ENCODE measurements at places on chromosomes 2 and 18.
A peak's percentile ranks its signal among the peaks of the same experiment; 100 is the strongest.

- no peak for DNase-seq
These were observed 15.3 kb downstream of the UNC50 start for GRCh38 chr2:98623657-98624056.

DNA sequence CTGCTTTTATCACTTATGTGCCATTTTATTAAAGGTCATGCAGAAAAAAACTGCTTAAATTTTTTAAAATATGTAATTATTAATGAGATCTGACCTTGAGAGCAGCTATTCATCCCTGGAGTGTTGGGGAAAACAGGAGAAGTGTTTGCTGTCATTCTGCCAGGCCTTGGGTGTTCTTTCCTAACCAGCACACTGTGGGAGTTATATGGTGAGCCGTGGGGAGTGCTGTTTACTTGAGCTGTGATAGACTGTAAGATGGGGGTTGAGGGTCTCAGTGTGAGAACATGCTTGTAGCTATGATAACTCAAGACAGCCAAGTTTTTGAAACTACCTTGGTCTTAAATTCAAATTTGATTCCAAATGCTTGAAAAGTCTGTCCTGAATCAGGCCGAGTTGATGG, 101.3 kb upstream of the ARHGAP28 start:
- no peak for DNase-seq

DNA sequence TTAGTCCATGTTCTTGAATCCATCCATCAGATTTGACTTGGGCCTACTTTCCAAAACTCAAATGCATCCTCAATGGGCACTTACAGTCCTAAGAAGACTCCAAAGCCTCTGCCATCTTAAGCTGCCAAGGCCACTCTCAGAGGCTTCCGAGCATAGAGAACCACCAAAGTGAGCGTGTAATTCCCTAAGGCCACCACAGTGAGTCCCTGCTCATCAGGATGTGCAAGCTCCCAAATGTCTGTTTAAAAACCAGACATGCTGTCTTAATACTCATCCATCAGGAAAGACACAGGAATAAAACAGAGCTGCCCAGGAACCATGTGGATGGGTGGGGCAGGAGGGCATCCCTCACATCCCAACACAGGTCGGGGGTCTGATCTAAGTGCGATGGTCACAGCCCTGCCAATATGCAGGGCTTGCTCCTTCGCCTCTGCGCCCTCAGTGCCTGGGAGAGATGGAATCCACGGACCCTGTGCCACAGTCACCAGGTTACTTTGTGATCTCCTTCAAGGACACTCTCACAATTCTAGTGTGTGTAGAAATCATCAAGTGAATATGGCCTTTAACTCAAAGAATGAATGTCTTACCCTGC, 80.4 kb downstream of the POLR1A start:
- DNase-seq: no peak

DNA sequence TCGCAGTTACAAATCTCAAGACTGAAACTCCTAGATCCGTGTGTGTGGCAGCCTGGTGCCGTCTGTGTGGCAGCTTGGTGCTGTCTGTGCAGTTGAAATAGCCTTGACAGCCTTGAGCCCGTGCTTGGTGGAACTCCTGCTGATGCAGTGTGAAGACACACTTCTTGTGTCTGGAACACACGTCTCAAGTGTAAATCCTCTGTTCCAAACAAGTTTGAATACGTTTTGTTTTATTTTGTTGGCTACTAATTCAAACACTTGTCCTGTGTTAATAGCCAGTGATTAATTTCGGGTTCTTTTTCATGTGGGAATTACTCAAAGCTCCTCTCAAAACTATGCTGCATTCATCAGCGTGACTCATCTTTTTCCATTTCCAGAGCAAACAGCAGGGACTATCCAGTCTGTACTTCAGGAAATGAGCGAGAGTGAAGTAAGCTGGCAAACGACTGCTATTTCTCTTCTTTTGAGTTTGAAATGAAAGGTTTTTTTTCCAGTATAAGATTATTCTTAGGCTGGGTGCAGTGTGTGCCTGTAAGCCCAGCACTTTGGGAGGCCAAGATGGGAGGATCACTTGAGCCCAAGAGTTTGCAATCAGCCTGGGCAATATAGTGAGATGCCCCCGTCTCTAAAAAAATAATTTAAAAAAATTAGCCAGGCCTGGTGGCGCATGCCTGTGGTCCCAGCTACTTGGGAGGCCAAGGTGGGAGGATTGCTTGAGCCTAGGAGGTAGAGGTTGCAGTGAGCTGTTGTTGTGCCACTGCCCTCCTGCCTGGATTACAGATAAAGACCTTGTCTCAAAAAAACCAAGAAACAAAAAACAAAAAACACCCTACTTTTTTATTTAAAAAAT, 152.9 kb downstream of the SPP2 start:
- no peak for DNase-seq

GRCh38 chr18:51824746-51825145, 515.3 kb upstream of the DCC start:
- DNase-seq: no peak

- DNase-seq: no peak
These were observed 40.1 kb downstream of the CRACDL start for GRCh38 chr2:98895901-98896300.

DNA sequence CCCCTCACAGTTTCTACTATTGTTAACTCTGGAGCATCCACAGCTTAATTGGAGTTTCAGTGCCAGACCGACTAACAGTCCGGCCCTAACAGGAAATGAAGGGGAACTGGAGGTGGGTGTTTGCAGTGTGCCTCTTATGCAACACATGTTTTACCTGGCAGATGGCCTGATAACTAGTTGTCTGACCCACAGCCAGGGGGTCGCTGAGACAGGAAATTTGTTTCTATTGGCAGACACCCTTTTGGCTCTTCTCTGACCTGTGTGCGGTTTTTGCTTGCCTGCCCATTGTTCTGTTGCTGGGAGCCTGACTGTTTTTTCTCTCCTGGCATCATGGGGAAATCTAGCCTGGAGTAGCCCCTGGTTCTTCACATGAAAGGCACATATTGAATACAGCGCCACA, 1329.8 kb downstream of the DSC3 start:
- DNase-seq: peak; percentile 5

- DNase-seq: no peak
These were observed 74.7 kb downstream of the BMPR2 start for GRCh38 chr2:202450785-202451184.

DNA sequence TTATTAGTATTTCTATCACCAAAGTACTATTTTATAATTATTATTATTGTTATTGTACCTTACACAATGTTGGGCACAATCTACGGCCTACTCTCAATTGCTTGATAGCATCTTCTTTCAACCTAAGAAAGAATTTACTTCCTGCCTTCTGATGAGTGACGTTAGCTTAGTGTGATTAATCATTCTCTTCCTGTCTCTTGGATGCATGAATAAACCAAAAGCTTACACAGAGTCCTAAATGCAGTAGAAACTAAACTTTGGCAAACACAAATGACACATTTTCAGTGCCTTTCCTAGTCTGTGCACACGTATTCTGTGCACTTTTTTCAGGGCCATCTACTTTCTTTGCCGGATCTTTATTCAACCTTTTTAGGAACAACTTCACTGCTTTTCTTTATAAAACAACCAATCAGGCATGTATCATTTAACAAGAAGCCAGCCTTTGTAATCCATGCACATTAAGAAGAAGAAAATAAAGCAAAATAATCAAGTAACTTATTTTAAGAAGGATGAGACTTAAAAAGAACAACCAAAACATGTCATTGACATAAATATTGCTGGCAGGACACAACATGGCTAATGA, 19.1 kb downstream of the TRAK2 start:
- DNase-seq: no peak

DNA sequence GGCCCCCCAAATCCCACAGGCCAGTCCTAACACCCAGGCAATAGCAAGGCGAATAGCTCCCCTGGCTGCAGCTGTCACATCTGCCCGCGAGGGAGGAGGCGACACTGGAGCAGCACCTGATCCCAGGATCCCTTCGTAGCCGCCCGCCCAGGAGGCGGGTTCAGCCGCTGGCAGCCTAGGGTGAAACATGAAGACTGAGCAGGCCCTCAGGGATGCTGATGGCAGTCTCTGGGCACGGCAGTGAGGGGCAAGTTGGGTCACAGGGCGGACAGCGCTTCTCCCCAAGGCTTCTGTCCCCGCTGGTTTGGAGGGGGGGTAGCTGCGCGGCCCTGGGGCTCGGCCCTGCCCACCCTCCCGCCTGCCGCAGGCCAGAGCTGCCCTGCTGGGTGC, 1.9 kb downstream of the DNMT3A start:
- DNase-seq: peak; percentile 50

GRCh38 chr2:50126845-50127244, 905.1 kb downstream of the NRXN1 start:
- DNase-seq: no peak

- no peak for DNase-seq
These were observed 134.8 kb downstream of the EIPR1 start for GRCh38 chr2:3242747-3243369.

GRCh38 chr2:63049970-63050333, 678 bp upstream of the OTX1 start:
- no peak for DNase-seq

DNA sequence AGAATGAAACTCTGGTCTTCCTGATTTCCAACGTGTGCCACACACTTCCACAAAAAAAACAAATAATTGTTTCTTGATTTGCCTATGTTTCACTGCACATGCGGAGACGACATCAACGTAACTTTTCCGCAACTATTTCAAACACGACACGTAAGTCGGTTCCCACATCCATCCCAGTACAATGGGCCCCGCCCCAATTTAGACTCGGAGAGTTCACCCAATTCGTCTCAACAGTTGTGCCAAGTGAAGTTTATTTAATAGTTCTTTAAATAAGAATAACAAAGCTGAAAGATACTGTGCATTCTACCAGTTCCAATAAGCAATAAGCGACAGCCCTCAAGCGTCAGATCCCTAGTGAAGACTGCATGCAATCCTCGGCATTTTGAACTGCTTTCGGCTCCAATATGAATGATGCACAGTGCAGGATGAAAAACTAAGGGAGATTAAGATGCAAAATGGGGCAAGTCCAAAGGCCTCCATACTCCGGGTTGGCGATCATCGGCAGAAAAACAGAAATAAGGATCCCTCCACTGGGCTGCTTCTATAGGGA, 664 bp downstream of the CCT4 start:
- DNase-seq: peak; percentile 21

DNA sequence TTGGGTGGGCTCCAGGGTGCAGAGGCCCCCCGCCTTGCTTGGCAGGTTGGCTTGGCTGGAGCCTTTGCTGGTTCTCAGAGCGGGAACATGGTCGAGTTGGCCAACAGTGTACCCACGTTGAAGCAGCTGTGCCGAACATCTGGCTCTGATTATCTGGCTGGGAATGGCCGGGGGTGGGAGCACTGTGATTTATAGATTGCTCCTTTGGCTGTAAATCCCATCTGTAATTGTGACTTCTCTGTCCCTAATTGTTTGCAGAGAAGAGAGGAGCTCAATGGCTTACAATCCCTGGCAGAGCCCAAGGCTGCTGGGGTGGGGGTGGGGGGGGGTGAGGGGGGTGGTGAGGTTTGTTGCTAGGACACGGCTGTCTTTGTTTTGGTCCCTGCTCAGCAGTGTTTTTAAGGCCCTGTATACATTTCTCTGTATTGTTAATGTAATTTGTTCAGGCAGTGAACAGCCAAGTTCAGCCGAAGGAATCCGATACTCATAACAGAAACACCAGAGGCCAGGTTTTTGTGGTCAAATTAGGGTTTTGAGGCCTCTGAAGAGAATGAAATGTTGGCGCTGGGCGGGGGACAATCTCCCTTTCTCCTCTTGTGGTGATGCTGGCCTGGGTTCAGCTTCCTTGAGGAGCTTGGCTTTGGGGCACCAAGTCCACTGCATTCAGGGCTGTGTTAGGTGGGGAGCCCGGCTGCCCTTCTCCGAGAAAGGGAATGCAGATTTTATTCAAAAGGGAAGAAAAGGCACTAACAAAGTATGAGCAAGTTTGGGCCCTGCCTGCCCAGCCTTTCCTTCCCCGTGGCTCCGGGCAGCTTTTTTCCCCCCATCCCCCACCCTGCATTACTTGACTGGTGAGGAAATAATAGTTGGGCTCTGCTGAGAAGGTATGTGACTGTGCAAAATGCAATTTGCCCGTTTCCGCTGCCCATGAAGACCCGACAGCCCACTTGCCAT, 82.5 kb downstream of the TCF7L1 start:
- DNase-seq: peak; percentile 50
